ENCODE measurements at places on chromosomes 2 and 18. TPM values are rescaled to one million over a fixed set of nuclear protein-coding genes. Genes with fewer than 3 reads are reported as not detected.

TMEM247 gene
- not detected for polyA plus RNA-seq

GRCh38 chr18:68721681-68722583 lies 7.0 kb upstream of the TMX3 start:
- DNase-seq: no peak

MRPL44 gene
- polyA plus RNA-seq: 40.4 TPM

IL18R1 gene
- polyA plus RNA-seq: not detected

DNA sequence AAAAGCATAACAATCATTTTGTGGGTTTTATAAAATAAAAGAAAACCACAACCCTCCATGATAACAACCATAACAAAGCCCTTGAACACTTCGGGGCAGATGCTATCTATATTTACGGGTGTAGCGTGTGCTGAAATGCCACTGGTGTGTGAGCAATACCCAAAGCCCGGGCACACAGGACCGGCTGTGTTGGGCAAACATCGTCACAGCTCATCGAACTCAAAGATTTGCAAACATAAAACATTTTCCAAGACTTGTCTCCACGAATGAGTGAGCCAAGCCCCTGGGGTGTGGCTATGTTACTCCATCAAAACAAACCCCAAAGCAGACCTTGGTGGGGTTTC lies 290.2 kb downstream of the LPIN1 start:
- DNase-seq: no peak

PRSS56 gene
- polyA plus RNA-seq: not detected

Measured in GM23338 (cell line).